ENCODE measurements at places on chromosomes 7 and 10.

- DNase-seq: peak; percentile 65
Measured at GRCh38 chr7:107725138-107725740, 18.7 kb upstream of the CBLL1 start.

- no peak for DNase-seq
Measured at GRCh38 chr7:50416527-50417182, 33.5 kb downstream of the FIGNL1 start.

DNA sequence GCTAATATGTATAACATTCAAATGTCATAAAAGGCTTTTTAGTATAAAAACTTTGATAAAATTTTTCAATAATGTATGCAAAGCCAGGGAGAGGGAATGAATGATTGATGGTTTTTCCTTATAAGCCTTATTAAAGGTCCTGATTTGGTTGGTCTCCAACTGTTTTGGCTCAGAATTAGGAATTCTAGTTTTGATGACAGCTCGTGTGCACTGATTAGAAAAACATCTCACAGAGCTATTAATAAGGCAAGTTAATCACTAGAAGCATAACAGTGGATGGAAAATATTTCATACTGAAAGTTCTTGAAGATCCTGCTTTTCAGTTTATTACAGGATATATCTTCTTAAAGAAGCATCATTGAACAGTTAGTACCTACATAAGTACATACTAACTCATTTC lies 114.9 kb upstream of the NOBOX start:
- no peak for DNase-seq

GRCh38 chr7:20151708-20152456 lies 65.3 kb downstream of the MACC1 start:
- no peak for DNase-seq

DNA sequence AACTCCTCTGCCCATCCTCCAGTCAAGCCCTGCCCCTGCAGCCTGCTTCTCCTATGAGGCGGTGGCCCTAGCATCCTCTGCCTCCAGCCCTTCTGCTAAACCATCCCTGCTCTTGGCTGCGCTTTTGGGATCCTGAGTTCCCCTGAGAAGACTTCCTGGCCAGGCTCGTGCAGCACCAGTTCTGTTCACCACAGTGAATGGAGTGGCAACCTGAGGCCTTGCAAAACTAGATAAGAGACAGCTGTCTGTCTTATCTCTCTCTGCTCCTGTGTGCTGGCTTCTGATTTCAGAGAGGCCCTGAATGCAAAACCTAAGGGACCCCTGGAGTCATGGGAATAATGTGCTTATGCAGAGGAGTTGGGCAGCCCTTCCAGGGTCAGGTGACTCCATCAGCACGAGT lies 119.2 kb downstream of the TMEM178B start:
- DNase-seq: no peak

DNA sequence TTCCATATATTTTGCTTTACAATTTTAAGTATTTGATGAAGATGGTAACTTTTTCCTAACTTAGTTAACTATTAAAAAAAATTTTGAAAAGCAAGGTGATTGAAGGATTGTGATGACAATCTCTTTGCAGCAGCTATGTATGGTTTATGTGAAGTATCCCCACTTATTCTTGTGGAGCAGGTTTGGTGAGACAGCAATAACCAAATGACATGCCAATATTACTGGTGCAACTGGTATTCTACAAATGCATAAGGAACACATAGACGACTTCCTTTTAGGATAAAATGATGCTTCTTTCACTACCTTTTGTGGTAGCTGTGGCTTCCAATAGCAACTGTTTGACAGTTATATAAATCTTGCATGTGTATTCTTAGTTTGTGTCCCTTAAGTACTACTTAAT lies 465.3 kb downstream of the PLXDC2 start:
- no peak for DNase-seq

DNA sequence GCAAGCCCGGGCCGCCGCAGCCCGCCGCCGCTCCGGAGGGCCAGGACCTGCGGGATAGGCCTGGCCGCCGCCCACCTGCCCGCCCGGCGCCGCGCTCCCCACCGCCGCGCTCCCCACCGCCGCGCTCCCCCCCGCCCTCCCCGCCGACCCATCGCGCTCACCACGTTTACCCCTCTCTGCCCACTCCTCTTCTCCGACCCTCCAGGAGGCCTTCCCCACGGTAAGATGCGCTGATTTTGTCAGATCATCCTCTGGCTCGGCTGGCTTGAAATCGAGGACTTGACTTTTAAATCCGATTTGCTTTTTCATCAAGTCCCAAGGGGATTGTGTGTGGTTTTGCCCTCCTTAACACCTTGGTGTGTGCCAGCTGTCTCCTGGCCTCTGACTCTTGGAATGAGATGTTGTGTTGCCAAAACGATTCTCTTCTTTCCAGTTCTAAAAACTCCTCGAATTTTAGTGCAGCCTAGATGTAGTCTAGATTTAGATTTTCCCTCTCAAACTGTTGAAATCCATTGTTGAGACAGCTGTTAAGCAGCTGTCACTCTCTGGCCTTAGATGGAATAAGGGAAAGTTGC lies 738 bp downstream of the POM121 start:
- peak; percentile 38 for DNase-seq

- peak; percentile 15 for DNase-seq
Measured at GRCh38 chr7:121395494-121395960, 581 bp downstream of the FAM3C start.

DNA sequence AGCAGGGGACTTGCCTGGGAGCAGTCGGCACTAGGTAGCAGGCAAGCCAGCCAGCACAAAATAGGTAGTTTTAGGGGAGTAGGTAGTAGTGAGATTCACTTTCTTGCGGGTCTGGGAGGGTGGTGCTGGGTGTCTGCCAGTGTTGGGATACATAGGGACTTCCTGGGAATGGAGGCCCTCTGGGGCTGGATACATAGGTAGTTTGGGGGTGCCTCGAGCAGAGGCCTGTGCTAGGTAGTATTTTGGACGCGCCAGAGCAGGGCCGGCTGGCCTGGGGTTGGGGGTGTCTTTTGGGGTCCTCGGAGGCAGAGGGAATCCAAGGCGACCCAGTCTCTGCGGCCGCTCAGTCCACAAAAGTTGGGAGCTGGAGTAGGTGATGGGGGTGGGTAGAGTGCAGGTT lies 2.0 kb upstream of the HOXA3 start:
- DNase-seq: no peak

- DNase-seq: peak; percentile 53
Measured at GRCh38 chr10:52779541-52780390, 7.2 kb upstream of the MBL2 start.

GRCh38 chr7:132347858-132348257 lies 228.4 kb downstream of the PLXNA4 start:
- DNase-seq: no peak

- DNase-seq: peak; percentile 34
Measured at GRCh38 chr10:5951167-5951711, 26.1 kb downstream of the IL15RA start.

- no peak for DNase-seq
Measured at GRCh38 chr7:98737176-98737575, 120.1 kb downstream of the NPTX2 start.

- DNase-seq: no peak
Measured at GRCh38 chr10:1057106-1057657, 997 bp downstream of the WDR37 start.

GRCh38 chr7:134422008-134422407 lies 36.9 kb downstream of the AKR1B1 start:
- peak; percentile 27 for DNase-seq

DNA sequence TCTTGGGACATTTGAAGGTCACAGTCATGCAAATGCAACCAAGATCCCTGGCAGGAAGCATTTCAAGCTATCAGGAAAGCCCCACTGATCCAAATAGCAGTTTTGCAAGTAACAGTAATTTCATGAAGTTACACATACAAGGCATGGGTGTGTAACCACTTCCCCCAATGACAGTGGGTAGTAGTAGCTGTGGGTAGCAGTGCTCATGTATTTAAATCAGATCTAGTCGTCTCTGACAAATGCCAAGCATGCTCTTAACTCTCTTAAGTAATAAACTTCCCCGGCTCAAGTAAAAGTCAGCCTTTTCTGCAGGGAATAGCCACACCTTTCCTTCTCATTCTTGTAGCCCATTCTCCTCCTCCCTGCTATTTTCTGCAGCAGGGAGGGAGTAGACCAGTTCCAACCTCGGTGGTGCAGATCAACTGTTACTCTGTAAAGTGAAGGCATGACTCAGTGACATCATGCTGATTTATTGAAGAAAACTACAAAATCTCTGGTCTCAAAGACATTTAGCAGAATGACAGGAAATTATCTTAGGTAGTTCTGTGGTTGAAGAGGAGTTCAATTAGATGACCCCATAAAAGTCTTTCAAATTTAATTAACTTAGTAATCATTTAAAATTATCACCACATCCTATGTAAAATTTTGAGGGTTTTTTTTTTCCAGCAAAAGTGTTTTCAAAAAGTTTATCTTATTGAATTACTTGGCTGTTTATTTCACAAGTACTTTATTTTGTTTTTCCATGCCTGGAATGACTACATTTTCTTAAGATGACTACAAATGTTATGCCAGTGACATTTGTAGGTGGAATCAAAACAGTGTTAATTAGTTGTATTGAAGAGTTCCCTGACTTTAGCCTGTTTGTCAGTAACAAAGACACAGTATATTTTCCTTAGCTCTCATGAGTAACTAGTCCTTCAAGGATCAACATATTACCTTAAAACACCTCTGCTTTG lies 568.3 kb downstream of the INHBA start:
- peak; percentile 35 for DNase-seq

GRCh38 chr10:33093362-33093761 lies 135.3 kb upstream of the ITGB1 start:
- no peak for DNase-seq

GRCh38 chr7:36683695-36684357 lies 40.5 kb downstream of the AOAH start:
- DNase-seq: no peak

DNA sequence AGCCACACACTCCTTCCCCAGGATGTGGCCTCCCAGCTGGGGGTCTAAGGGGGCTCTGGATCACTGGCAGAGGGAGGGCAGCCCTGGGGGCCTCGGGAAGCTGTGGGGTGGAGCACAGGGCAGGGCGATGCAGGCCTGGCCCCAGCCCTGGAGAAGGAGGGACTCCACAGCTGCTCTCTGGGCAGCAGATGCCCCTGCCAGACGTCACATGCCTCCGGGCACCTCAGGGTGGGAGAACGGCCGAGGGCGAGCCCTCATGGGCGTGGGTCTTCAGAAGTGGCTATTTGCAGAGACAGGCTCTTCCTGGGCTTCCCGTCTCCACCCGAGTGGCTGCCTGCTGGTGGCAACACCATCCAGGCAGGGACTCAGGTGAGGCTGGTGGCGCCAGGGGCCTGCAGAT lies 16.0 kb upstream of the ADGRA1 start:
- DNase-seq: no peak

Data from AG10803 (cell line).